ENCODE measurements at places on chromosomes 6 and 20.

DNA sequence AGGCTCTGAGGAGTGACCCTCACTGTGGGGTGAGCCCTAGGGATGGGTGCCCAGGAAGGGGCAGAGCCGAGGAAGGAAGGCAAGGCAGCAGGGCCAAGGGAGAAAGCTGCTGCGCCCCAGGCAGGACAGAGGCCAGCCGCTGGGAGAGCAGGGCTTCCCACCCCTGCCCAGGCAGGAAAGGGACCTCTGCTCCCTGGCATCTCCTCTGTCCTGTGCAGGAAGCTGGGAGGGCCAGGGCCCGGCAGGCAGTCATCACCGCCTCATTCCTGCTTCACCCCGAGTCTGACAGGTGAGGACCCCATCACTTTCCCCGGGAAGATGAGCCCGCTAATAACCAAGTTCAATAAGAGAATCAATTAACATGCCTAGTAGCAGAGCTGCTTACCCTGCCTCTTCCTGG is 81.3 kb downstream of the EDN3 start:
- DNase-seq = no peak

DNA sequence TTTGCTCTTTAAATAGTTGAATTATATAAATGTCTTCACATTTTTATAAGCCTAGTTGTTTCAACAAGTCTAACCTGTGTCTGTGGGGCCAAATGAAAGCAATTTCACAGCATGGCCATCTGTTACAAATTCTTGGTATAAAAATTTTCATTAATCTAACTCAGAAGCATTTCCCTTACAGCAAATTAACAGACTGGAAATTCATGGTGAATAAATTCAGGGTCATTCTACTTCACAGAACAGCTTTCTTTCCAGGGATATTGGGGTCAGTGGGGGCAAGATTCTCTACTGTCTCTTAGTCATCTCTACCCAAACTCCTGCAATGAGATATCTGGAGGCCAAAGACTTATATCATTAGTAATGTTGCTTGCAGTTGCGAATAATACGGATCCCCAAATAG is 352.1 kb downstream of the MMUT start:
- DNase-seq = no peak

GRCh38 chr20:50053362-50054230 is 59.4 kb downstream of the UBE2V1 start:
- no peak for DNase-seq

DNA sequence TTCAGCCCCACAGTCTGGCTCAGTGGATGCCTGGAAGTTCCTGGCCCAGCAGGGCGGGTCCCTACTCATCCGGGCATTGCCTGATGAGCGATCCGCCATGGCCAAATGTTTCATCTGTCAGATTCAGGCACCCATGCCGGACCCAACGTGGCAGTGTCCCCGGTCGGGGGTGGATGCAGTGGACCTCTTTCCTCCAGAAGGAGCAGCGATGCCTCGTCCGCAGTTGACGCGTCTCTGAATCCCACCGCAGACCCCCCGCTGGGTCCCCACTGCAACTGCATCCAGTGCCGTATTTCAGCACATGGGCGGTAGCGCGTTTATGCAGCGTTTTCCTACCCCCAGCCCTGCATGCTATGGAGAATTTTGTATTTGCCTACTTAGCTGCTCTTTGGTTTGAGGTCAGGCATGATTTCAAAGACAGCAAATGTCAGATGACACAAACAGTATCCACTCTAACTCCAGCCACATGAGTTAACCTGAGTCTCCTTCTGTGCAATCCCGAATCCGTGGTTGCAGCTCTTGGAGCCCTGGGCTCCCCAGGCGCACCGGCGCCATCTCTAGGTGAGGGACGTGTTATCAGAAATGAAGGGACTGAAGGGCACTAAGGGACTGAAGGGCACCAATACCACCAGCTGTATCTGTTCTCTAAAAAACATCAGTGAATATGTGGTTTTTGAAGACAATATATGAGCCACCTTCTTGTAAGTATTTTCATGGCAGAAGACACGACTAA is 72.6 kb upstream of the THBS2 start:
- no peak for DNase-seq

All from BJ (cell line).